ENCODE measurements at places on chromosomes 6 and 20.

DNA sequence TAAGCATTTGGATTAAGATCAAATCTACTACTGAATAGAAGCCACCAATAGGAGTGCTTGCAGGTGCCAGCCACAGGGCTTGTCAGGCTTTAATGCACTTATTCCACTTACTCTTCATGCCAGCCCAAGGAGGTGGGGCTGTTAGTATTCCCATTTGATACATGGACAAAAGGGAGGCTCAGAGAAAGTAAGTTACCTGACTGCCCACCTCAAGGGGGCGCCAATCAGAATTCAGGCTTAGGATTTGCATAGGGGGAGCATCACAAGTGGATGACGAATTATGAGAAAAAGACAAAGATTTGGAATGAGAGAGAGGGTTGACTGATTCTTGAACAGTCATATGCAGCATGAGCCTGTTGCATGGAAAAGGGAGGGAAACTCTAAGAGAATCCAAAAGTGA, 188.4 kb upstream of the TSHZ2 start:
- peak; percentile 2 for DNase-seq

GRCh38 chr20:48681873-48682426, 145.8 kb downstream of the PREX1 start:
- DNase-seq: no peak

DNA sequence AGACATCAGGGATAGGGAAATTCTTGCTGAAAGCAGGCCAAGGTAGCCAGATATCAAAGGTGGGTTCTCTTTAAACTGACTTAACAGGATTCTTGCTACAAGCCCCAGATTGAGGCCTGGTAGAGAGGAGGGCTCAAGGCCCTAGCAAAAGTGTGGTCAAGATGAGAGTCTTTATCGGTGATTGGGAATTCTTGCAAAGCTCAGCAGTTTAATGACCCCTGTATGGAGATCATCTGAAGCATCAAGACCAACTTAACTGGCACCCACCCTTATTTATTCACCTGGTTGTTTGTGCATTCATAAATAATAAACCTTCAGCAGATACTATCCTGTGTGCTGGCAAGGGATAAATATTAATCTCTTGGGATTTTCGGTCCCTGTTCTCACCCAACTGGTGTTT, 6.3 kb downstream of the FAM120B start:
- DNase-seq: no peak

DNA sequence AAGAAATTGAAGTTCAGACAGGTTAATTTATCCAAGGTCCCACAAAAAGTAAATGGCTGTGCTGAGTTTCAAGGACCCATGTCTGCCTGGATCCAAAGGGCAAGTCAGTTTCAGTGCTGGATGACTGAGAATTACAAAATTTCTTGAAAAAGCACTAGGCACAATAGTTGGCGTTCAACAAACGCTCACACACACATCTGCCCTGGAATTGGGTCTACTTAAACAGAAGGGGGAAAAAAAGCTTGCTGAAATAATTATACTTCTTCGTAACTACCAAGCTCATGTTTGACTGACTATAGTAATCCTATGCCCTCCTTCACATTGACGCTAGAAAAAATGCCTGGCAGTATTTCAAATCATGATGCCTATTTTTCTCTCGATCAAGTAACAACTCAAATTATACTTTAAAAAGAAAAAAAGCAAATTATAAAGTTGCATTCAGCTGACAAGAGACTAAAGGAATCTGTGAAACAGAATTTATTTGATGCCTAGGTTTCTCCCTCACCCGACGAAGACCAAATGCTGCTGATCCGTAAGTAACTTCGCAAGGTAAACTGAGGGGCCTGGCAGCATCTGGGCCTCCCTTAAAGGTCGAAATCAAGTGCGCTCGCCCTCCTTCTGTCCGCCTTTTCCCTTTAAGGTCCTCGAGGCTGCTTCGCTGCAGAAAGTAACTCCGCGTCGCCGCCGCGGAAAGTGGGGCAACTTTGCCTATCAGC, 650 bp upstream of the CD2AP start:
- no peak for DNase-seq

- DNase-seq: no peak
Observed at GRCh38 chr6:117346142-117346930, 79.4 kb downstream of the ROS1 start.

- no peak for DNase-seq
Observed at GRCh38 chr6:146931214-146931613, 273.0 kb upstream of the STXBP5 start.

All from stimulated activated CD8-positive, alpha-beta memory T cell treated with anti-CD3 and anti-CD28 coated beads, Interleukin-15, amount 100 ng/mL, for 48 hours (primary cell).